ENCODE measurements at places on chromosomes 1 and 21.

DNA sequence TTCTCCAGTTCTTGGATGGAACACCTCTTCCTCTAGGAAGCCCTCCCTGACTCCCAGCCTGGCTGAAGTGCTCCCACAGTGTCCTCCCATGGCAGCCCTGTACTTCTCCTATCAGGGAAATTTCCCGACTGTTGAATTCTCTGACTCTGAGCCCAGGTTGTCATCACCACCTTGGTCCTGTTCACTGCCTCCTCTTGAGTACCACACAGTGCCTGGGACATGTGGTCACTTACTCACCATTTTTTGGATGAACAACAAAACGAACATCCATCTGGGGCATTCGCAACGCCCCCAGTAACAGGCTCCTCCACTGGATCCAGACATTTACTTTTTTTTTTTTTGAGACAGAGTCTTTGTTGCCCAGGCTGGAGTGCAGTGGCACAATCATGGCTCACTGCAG lies 37.4 kb downstream of the CHD5 start:
- no peak for DNase-seq

GRCh38 chr1:210231846-210232510 lies 618 bp upstream of the SERTAD4 start:
- no peak for DNase-seq

- no peak for DNase-seq
These were observed 19.2 kb downstream of the SLC9A1 start for GRCh38 chr1:27135541-27136235.

- DNase-seq, result no peak
These were observed 72.3 kb downstream of the CAMK2N1 start for GRCh38 chr1:20413776-20414140.

- DNase-seq, result no peak
These were observed 85.6 kb downstream of the GREM2 start for GRCh38 chr1:240526312-240526711.

Measured in Caki2 (cell line).